Right lobe of liver (tissue), 6 donors: ENCODE measurements at places on chromosomes 1 and 21.

DNA sequence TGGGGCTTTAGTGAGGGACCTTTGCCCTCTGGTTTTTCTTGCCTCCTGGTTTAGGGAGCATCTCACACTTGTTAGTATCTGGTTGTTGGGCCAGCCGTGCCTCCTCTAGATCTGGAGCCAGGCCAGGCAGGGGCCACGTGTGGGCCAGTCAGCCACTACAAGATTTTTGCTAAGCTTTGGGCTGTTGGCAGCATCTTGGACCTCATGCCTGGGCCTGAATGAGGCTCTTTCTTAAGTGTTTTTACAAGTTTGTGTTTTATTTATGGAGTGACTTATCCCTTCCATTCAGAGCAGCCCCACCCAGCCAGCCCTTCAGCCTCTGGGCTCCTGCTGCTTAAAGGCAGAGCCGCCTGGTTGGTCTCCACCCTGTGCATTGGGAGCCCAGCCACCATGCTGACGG is 1.6 kb upstream of the SH3BGRL3 start:
- DNase-seq, result peak; percentile 51

- peak; percentile 53 for DNase-seq
Observed at GRCh38 chr21:38352536-38353219, 95.9 kb downstream of the KCNJ15 start.

- DNase-seq, result no peak
Observed at GRCh38 chr1:8078176-8078671, 52.1 kb upstream of the ERRFI1 start.

DNA sequence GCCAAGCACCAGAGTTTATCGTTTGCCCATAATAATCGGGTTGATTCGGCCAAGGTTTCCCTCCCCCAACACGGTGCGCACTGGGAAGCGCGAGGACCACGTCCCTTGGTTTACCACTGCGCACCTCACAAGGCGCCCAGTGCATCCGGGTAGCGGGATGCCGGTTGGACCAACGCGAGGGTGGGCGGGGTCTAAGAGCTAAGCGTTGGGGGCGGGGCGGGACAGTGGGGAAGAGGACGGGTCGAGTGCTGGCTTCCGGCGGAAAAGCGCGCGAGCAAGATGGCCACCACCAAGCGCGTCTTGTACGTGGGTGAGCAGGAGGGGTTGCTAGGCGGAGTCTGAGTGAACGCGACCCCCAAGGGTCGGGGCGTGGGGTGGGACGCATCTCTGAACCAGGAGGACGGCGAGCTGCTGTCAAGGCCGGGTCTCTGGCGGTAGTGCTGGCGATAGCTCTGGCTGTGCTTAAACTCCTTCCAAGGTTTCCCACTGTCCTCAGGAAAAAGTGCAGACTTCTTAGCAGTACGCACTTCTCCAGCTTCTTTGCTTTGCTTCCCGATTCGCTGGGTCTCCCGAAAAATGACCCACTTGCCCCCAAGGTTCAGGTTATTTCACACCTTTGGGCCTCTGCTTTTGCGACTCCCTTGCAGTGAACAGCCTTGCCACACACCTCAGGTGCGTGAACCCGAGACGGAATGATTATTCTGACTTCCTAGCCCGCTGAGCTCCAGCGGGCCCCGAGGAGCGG is at the start of gene PPIE:
TSS of gene PPIE (plus strand) at position 261 of the 745 bp plus-strand sequence. CDS start at position 280, 19 bp downstream.
- peak; percentile 95 for DNase-seq

GRCh38 chr1:245235156-245235555 is 80.4 kb downstream of the KIF26B start:
- DNase-seq, result no peak

DNA sequence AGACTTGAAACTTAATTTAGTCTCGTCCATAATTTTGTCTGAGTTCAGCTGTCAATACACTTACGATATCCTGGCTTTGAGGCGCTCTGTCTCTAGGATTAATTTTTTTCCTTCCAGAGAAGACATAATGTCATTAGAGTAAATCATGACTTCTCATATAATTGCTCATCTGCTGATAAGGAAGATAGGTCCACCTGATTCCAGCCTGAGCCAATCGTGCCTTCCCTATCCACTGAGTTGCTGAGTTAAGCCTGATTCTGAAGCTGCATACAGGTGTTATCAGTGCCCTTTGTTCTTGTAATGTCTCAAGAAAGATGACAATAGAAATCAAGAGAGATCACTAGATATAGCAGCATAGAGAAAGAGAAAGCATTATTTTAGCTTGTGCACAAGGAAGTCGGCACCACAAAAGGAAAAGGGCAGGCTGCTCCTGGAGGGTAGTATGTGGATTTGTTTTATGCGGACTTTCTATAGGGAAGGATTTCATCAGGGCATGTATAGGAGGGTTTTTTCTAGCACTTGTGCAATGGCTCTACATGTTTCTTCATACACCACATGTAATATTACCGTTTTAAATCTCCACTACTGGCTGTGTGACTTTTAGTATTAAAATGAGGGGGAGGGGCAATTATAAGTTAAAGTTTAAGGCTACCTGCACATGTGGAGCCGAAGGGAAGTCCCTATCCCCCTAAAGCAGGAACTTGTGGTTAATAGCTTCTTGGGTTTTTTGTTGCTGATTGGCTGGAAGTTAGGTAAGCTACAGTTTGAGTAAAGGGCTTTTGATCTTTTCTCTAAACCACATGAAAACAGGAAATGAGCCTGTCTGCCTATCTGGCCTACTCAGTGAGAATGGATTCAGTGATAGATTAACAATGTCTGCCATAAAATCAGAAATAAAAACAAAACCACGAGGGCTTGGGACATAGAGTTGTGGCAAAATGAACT is 133.4 kb downstream of the PLPPR5 start:
- DNase-seq, result no peak

- DNase-seq, result peak; percentile 87
Observed at GRCh38 chr21:38824124-38824822, 18.5 kb downstream of the ETS2 start.

DNA sequence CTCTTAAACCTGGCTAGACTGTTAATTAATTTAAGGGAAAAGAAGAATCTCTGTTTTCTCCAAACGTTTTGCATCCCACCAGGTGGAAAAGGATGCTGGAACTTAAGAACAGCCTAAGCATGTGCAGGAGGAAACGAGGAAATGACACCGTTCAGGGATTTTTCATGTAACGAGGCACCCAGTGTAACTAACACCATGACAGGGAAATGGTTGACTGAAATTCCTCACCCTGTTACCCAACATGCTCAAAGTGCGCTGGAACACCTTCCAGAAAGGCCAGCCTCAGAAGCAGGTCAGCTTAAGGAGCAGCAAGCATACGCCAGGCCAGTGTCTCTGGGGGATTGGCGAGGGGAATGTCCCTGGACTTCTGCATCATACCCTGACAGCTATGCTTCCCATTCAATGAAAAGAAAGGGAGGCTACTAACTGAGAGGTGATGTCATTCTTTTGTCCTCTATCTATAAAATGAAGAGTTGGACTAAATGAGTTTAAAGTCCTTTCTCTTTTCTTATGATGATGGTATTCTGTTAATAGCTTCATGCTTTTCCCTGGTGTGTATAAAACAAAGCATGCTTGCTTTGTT is 21.6 kb downstream of the TNN start:
- DNase-seq, result no peak

- DNase-seq, result no peak
Observed at GRCh38 chr21:29316029-29316742, 17.5 kb downstream of the BACH1 start.

GRCh38 chr1:60560701-60561100 is 487.1 kb upstream of the C1orf87 start:
- DNase-seq, result no peak

- DNase-seq, result no peak
Observed at GRCh38 chr1:111213412-111213811, 13.0 kb upstream of the DENND2D start.

- no peak for DNase-seq
Observed at GRCh38 chr1:1958071-1958541, 39.0 kb upstream of the TMEM52 start.

GRCh38 chr1:118118469-118118868 is 66.6 kb downstream of the SPAG17 start:
- peak; percentile 77 for DNase-seq

GRCh38 chr1:158149577-158150269 is 31.0 kb upstream of the CD1D start:
- peak; percentile 94 for DNase-seq

GRCh38 chr1:56187405-56187804 is 392.0 kb downstream of the PLPP3 start:
- no peak for DNase-seq

DNA sequence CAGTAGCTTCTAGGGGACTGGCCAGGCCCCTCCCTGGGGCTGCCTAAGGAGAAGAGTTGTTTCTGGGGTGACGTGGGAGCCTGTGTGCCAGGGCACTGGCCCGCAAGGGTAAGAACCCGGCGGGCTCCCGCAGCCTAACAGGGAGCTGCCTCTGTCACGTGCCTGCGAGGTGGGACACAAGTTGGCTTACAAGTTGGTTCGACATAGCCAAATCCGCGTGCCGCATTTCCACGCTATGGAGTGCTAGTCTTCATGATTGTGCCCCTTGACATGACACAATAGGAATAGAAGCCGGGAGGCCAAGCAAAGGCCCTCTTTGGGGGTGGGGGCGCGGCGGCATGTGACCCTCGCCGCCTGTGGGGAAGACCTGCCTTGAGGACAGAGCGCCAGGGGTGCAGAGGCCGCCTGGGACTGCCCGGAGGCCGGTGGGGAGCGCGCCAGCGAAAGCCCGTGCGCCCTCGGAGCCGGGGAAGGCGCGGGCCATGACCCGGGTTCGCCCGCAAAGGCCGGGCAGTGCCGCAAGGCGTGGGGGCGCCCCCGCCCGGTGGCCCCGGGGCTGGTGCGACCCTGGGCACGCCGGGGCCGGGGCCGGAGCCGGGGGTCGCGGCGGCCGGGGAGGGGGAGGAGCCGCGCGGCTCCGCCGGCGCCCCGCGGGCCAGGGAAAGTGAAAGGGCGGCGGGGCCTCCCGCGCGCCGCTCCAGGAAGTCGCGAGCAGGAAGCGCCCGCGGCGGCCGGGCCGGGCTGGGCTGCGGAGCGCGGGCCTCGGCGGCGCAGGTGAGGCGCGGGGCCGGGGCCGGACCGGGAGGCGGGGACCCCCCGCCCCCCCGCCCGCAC is at the start of gene SLC37A1:
TSS of gene SLC37A1 (plus strand) at position 702 of the 834 bp plus-strand sequence. CDS start 4,603 bp downstream, outside the sequence.
- peak; percentile 63 for DNase-seq

GRCh38 chr1:95534985-95535384 is 301.0 kb downstream of the RWDD3 start:
- DNase-seq, result no peak

- DNase-seq, result no peak
Observed at GRCh38 chr1:74195339-74195738, 2.6 kb downstream of the LRRIQ3 start.

DNA sequence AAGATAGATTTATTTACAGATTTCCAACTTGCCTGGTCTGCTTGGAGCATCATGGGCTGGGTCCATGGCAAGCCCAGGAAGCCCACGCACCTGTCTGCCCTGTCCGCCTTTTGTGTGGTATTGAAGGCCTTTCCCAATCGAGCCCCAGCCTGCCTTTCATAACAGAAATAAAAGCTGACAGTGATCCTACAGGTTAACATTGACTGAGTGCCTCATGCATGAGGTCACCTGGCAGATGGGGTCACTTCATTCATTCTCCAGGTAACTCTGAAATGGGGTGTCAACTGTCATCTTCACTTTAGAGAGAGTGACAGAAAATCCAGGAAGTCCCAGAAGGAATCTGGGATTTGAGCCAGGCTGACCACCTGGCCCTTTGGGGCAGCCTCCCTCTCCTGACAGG is 36.3 kb upstream of the CASZ1 start:
- DNase-seq, result no peak

GRCh38 chr1:44044071-44044801 is 13.0 kb upstream of the SLC6A9 start:
- no peak for DNase-seq

- DNase-seq, result no peak
Observed at GRCh38 chr21:38861989-38862683, 56.4 kb downstream of the ETS2 start.

DNA sequence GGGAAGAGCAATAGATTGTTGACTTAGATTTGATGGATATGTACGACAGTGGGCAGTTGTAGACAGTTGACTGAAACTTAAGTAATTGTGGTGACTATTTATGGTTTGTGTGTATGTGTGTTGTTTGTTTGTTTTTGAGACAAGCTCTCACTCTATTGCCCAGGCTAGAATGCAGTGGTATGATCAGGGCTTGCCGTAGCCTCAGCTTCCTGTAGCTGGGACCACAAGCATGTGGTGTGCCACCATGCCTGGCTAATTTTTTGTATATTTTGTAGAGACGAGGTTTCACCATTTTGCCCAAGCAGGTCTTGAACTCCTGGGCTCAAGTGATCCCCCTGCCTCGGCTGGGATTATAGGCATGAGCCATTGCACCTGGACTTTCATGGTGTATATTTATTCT is 9.8 kb downstream of the SDHC start:
- DNase-seq, result no peak

DNA sequence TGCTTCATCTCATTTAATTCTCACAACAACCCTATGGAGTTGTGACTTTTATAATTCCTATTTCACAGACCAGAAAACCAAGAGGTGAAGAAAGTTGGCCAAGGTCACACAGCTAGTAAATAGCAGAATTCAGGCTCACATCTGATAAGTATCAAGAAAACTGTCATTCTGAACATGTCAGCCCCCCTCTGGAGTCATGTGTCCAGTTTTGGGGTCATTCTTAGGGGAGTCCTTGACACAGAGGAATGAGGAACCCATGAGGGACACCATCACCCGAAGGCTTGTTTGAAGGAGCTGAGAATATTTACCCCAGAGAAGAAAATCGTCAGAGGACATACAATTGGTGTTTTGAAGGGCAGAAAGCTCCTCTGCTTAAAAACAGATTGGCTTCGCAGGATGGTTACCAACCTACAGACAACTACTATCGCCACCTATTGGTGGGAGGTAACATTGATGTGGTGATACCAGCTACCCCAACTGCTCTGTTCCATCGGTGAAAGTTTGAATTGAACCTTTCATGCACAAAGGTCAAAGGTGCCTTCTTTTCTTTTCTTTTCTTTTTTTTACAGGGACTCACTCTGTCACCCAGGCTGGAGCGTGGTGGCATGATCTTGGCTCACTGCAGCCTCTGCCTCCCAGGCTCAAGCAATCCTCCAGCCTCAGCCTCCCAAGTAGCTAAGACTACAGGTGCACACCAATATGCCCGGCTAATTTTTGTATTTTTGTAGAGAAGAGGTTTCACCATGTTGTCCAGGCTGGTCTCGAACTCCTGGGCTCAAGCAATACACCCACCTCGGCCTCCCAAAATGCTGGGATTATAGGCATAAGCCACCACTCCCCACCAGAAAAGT is 31.3 kb downstream of the NCMAP start:
- DNase-seq, result no peak

DNA sequence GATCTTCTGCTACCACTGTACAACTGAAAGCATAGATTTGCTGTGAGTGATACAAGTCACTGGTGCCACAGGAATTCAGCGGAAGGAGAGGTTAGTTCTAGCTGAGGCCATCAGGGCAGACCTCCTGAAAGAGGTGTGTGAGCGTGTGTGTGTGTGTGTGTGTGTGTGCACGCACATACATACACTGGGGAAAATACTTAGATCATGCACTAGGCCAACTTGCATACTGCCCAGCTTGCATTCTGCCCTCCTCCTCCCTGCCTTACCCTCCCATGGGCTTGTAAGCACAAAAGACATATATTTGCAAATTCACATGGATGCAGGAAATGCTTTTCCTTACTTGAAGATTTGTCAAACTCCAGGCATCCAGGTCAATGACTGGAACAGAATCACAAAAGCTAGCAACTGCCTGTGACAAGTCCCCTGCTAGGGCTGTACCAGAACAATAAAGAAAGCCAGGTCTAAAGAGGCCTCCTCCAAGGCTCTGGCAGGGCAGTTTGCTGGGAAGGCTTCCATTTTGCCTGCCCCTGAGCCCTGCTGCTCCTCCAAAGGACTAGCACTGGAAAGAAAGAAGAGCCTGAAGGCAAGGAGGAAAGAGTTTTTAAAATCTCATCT is 23.2 kb downstream of the PLEKHA6 start:
- DNase-seq, result no peak
